ENCODE measurements at places on chromosomes 16 and 17.
A peak's percentile ranks its signal among the peaks of the same experiment; 100 is the strongest.

- no peak for DNase-seq
These were observed 123.5 kb upstream of the CACNG5 start for GRCh38 chr17:66711401-66711800.

GRCh38 chr16:30934827-30935557, 11.6 kb downstream of the FBXL19 start:
- peak; percentile 32 for DNase-seq

- peak; percentile 43 for DNase-seq
These were observed 11.3 kb upstream of the TSPOAP1 start for GRCh38 chr17:58339755-58340404.

DNA sequence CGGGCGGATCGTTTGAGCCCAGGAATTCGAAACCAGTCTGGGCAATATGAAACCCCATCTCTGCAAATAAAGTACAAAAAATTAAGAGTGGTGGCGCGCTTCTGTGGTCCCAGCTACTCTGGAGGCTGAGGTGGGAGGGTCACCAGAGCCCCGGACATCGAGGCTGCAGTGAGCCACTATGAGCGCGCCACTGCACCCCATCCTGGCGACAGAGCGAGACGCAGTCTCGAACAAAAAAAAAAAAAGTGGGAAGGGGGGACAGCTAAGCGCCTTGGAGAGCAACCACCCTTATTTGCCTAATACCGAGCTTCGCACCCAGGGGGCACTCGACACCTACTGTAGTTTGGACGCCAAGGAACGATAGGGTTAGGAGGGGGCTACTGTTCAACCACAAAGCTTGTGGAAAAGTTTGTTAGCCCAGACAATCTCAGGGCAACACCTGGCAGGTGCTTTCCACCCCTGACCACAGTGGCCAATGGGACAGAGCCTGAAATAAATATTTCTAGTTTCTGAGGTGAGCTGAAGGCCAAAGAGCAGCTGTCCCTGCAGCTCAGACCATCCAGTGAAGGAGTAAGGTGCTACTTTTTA, 847 bp upstream of the PSMC3IP start:
- peak; percentile 73 for DNase-seq

DNA sequence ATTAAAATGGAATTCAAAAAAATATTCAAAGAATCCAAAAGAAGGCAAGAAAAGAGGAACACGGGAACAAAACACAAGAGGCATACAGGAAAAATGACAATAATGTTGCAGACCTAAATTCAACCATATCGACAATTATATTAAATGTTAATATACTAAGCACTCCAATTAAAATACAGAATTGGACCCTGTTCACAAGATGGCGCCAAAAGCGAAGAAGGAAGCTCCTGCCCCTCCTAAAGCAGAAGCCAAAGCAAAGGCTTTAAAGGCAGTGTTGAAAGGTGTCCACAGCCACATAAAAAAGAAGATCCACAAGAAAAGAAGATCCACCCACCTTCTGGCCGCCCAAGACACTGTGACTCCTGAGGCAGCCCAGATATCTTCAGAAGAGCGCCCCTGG, 6.3 kb upstream of the XAF1 start:
- peak; percentile 20 for DNase-seq

DNA sequence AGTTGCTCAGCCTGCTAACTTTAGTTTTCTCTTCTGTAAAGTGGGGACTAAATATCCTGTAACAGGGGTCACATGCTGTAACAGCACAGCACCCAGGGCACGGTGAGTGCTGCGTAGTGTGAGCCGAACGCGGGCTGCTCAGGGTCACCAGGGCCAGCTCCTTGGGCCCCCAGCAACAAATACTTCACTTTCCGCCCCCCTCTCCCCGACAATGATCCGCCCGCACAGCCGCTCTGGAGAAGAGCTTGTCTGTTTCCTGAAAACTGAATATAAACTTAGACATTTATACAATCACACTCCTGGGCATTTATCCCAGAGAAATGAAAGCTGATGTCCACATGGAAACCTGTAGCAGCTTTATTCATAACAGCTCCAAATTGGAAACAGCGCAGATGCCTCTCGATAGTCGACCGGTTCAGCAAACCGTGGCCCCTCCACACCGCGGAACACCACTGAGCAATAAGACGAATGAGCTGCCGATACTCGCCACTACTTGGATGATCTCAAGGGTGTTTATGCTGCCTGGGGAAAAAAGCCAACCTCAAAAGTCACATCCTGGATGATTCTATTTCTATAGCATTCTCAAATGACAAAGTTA, 267.2 kb downstream of the PARN start:
- DNase-seq = no peak

GRCh38 chr16:89687092-89687940, 827 bp downstream of the CDK10 start:
- no peak for DNase-seq

All from CD4-positive, alpha-beta T cell treated with Interleukin-12 subunit alpha and Interleukin-12 subunit beta, for 1 hour (primary cell).